NCI-H748 treated with DMSO at 0.1 percent for 48 hours (cell line): ENCODE measurements at places on chromosomes 1 and 21.

- DNase-seq = no peak
Observed at GRCh38 chr21:34276711-34277425, 86.9 kb upstream of the KCNE2 start.

DNA sequence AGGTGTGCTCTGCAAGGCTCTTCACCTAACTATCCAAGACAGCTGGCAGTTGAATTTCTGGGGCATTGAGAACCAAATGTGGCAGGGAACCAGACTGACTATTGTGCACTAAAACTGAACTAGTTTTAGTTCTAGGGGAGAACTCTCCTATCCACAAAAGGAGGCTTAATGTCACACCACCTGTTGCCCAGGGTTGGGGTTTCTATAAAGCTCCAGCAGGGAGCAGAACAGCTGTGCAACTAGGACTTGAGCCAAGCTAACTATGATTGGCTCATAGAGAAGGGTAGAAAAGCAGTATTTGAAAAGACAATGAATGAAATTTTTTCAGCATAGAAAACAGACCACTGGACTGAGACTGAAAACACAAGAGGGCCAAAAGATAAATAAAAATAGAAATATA is 53.3 kb upstream of the FGGY start:
- DNase-seq = no peak

GRCh38 chr1:67651031-67651430 is 34.0 kb upstream of the GADD45A start:
- DNase-seq = no peak

GRCh38 chr1:164310166-164310565 is 248.8 kb upstream of the PBX1 start:
- DNase-seq = no peak

- DNase-seq = no peak
Observed at GRCh38 chr1:62076286-62076685, 118.4 kb upstream of the L1TD1 start.

DNA sequence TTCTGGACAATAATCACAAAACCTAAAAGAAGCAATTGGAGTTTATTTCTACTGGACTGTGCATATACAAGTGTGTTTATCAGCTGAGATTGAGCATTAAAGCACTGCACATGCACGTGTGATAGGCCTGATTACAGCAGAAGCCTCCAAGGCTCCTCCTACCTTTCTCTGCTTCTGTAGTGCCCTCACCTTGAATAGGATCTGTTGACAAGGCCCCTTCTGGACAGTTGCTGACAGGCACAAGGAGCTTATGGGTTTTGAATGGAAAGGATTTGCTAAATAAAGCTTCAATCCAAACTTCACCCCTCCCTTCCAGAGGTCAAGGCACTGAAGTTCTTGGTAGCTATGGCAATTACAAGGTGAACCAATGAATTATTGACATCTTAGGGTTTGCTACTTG is 7.9 kb upstream of the SGIP1 start:
- DNase-seq = no peak

- no peak for DNase-seq
Observed at GRCh38 chr1:63718541-63718970, 55.3 kb upstream of the ROR1 start.

DNA sequence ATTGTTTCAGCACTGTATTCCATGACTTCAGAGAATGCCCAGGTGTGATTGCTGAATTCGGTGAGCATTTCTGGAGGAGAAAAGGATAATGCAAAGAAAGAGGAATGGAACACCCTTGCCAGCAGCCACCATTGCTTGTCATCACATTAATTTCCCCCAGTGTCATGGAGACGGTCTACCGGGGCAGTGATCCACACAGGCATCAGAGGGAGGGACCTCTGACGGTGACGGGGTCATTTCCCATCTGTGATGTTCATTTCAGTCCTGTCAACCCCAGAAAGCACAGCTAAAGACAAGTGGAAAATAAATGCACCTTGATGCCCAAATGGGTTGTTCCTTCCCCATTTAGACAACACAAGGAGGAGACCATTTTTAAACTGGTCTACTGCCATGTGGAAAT is 376.4 kb downstream of the PCP4 start:
- DNase-seq = no peak

- no peak for DNase-seq
Observed at GRCh38 chr1:199073166-199073565, 434.3 kb downstream of the PTPRC start.

GRCh38 chr1:207814469-207814868 is 62.6 kb downstream of the CD46 start:
- no peak for DNase-seq
